ENCODE measurements at places on chromosomes 2 and 18.
A peak's percentile ranks its signal among the peaks of the same experiment; 100 is the strongest.

GRCh38 chr2:73981081-73982001 is 3.4 kb upstream of the TET3 start:
- DNase-seq: peak; percentile 37

GRCh38 chr2:190443778-190444481 is 35.8 kb downstream of the MFSD6 start:
- peak; percentile 78 for DNase-seq

- DNase-seq: peak; percentile 59
Measured at GRCh38 chr2:183614799-183615435, 490.7 kb downstream of the NUP35 start.

- no peak for DNase-seq
Measured at GRCh38 chr2:45532181-45532580, 78.9 kb downstream of the SRBD1 start.

GRCh38 chr18:34522603-34523002 is 187.5 kb upstream of the DTNA start:
- no peak for DNase-seq

DNA sequence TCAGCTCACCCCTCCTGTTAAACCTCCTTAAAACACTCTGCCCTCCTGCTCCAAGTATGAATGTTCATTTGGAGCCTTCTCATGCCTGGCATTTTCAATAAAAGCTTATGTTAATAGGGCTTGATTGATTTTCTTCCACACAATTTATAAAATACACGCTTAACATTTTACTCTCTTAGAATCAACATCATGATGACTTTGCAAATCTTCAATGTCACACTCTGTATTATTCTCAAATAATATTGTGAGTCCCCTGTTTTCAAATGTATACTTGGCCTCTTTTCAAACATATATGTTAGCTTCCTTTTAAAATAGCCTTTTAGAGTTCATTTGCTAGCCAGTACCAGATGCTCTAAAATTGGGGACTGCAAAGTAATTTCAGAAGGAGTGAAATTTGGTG is 520.3 kb downstream of the LRRTM4 start:
- DNase-seq: no peak

DNA sequence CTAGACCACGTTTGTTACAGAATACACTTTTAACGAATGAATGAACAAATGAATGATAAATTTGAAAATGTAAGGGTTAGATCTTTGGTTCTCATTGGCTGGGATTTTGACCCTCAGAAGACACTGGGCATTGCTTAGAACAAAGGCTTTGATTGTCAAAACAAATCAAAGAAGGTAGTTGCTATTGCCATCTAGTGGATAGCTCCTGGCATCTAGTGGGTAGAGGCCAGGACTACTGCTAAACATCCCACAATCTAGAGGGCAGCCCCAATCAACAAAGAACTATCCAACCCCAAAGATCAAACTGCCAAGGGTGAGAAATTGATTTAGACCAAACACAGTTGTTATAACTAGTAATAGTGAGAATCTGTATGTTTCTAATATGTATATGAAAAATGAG is 552.3 kb downstream of the KCNJ3 start:
- peak; percentile 0 for DNase-seq

- peak; percentile 40 for DNase-seq
Measured at GRCh38 chr2:48946449-48947048, 191.0 kb upstream of the LHCGR start.

DNA sequence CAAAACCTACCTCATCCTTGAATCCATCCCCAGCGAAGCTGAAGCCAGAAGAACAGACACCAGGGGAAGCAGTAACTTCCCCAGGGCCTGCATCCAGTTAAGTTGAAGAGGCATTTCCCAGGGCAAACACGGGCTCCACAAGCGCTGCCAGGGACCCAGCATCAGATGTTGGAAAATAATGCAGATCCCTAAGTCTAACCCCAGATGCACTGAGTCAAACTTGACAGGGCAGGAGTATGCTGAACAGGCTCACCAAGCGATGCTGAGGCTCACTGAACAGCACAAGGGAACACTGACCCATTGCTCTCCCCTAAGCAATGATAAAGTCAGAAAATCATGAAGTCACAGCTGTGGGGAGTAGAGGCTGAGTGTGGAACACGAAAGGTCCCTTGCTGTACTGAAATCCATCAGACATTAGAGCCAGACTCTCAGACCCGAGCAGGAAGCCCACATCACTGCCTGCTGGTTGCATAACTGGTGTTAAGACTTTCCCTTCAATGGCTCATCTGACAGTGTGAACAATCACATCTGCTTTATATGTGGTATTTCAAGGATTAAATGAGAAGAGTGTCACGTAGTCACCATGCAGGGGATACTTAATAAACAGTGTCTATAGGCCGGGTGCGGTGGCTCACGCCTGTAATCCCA is 36.2 kb downstream of the TNS1 start:
- DNase-seq: peak; percentile 15

DNA sequence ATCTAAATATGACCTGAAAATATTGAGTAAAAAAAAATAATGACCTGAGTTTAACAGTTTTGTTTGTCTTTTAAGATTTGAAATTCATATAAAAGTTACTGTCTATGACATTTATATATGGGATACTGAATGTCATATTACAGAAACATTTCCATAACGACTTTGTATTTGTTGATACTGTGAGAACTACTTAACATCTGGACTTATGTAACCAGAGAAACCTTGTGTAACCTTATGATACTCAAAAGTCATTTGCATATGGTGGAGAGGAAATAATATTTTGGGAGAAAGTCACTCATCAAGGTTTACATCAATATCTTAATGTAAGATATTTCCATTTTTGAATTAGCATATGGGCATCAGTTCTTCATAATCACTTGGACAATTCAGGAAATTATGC is 12.6 kb downstream of the MFSD6 start:
- no peak for DNase-seq

DNA sequence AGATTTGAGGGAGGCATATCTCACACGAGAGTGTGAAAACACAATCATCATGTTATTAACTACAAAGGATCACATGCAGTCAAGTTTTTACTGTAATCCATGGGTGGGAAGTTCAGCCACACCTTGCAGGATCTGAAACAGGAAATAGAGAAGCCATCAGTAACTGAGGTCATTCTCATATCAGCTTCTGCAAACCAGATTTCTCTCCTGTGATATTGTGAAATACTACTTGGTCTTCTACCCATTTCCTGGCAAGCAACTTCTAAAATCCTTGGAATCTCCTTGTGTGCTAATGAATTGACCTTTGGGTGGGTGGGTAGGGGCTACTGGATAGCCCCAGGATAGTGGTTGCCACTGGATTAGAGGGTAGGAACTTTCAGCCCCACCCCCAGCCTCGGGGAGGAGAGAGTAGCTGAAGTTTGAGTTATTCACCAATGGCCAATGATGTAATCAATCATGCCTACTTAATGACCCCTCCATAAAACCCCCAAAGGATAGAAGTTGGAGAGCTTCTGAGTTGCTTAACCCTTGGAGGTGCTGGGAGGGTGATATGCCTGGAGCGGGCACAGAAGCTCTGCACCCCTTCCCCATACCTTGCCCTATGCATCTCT is 25.6 kb upstream of the TGIF1 start:
- DNase-seq: no peak

- DNase-seq: no peak
Measured at GRCh38 chr2:159022019-159022418, 53.6 kb downstream of the TANC1 start.

- no peak for DNase-seq
Measured at GRCh38 chr2:130728549-130729316, at the start of gene GPR148. GPR148 (plus strand) TSS chr2:130729070; CDS start chr2:130729152, 82 bp downstream.

GRCh38 chr2:114534116-114535084 is 92.0 kb downstream of the DPP10 start:
- no peak for DNase-seq

DNA sequence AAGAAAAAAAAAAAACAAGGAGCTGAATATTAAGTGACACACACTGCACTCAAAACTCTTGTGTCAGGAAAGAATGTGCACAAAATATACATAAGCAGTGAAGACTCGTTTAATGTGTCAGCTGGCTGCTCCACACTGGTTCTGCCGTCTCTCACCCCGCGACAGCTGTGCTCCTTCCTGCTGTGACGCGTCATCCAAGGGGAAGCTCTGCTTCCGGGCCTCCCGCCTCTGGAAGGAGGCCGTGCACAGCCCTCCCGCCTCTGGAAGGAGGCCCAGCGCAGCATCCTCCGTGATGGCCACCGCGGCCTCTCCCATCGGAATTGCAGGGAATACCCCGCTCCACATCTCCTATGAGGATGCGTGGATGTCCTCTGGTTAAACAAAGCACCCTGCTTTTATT is 151.0 kb downstream of the HDAC4 start:
- peak; percentile 57 for DNase-seq

GRCh38 chr2:190791347-190791975 is 89.2 kb upstream of the GLS start:
- peak; percentile 79 for DNase-seq

GRCh38 chr2:2664989-2665833 is 334.1 kb upstream of the MYT1L start:
- peak; percentile 50 for DNase-seq

GRCh38 chr2:101511381-101511780 is 36.5 kb upstream of the RFX8 start:
- peak; percentile 45 for DNase-seq

DNA sequence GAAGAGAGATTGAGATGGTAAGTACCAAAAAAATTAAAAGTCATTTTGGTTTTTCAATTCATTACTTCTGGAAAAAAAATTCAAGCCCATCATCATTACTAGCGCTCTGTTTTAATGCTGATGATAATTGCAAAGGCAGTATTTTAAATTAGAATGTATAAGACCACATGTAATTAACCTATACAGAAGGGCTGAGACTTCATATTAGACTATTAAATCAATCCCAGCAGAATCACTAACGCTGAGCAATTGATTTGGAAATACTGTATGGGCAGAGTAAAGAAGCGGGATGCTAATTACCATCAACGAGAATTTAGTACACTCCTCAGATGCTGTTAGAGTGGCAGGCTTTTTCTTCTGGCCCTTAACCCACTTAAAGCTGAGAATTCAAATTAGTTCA is 165.0 kb downstream of the SLC4A3 start:
- DNase-seq: no peak

- peak; percentile 93 for DNase-seq
Measured at GRCh38 chr2:86105252-86105968, at the start of gene POLR1A. POLR1A (minus strand) TSS chr2:86105886; CDS start chr2:86105776, 110 bp downstream.

- peak; percentile 81 for DNase-seq
Measured at GRCh38 chr2:54666634-54667265, 56.7 kb upstream of the EML6 start.

GRCh38 chr18:77143196-77143595 is 10.6 kb upstream of the MBP start:
- no peak for DNase-seq

GRCh38 chr18:51235009-51235789 is 37.7 kb upstream of the MEX3C start:
- peak; percentile 28 for DNase-seq

GRCh38 chr2:65997961-65998360 is 437.0 kb upstream of the MEIS1 start:
- no peak for DNase-seq

DNA sequence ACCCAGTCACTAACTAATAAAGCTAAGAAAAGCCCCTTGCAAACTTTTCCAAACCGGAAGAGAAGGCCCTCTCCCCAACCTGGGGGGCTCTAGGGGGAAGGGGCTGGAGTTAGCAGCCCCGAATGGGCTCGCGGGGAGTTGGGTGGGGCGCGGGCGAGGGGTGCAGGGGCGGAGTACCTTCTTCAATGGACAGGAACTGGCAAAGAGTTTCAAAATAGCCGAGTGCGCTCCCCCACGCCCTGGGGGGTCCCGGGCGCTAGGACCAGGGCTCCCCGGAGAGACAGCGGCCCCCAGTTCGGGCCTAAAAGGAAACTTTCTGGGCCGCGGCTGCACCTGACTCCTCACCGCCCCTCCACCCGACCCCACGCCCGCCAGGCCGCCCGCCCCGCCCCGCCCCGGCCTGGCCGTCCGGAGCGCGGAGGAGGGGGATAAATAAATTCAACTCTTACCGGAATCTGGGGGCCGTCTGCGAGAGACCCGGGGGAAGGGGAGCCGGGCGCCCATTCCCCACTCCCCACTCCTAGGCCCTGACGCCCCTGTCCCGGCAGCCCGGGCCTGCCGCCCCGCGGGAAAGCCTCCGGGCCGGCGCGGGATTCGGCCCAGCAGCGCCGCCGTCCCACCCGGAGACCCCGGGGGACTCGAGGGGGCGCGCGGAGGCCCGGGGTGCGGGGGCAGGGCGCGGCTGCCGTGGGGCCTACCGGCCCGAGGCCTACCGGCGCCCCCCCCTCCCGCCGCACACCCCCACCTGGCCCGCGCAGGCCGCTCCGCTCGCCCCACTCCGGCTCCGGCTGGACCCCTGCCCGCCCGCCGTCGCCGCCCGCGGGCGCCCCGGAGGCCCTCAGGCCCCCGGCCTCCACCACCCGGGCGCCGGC is 868 bp downstream of the INO80D start:
- DNase-seq: no peak

DNA sequence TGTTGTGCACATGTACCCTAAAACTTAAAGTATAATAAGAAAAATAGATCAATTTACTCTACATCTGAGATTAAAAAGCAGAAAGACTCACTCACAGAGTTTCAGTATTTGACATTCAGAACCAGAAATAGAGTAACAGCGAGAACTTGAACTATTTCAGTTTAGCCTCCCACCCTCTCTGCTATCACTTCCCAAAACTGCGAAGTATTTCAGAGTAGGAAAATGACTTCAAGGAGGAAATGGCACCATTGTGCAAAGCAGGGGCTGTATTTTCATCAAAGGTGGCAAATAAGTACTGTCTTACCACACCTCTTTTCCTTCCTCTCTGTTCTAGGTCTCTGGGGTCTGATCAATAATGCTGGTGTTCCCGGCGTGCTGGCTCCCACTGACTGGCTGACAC is 13.6 kb downstream of the DHRS9 start:
- no peak for DNase-seq

- no peak for DNase-seq
Measured at GRCh38 chr2:40072442-40073232, 293.6 kb upstream of the THUMPD2 start.

GRCh38 chr2:96340493-96341414 is 5.2 kb downstream of the NCAPH start:
- DNase-seq: peak; percentile 64

DNA sequence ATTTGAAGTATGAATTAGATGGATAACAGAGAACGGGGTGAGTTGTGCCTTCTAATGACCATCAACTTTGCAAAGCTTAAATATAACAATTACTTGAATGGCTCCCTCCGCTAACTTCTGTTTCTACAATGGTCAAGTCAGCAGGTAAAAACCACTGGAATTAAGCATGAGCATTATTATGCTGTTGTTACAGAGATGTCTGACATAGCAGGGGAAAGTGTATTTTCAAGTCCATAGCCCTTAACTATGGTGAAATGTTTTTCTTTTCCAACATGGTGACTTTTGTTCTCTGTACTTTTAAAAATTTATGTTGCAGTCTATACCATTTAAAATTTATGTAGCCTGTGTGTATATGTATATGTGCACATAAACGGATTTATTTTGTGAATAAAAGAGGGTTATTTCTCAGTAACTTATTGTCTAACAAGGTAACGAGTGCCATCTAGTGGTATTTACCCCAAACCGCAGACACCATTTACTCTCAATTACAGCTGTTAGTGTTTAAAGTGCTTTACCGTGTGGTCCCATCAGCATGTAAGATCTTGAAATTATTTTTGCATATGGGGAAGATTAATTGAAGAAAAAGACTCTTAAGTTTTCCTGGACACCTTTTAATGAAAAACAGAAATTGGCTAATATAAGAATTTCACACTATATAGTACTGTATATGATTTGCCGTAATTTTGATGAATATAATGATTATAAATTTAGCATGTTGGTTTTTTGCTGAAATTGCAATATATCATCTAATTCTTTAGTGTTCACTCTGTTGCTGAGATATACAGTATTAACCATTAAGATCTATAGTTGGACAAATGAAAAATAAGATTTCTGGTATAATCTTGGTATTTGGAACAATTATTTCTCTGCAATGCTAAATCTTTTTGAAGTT is 78.2 kb downstream of the UBE2E3 start:
- DNase-seq: peak; percentile 62

Measured in fibroblast of mammary gland (primary cell).